ENCODE measurements at places on chromosomes 2 and 18.
A peak's percentile ranks its signal among the peaks of the same experiment; 100 is the strongest.

DNA sequence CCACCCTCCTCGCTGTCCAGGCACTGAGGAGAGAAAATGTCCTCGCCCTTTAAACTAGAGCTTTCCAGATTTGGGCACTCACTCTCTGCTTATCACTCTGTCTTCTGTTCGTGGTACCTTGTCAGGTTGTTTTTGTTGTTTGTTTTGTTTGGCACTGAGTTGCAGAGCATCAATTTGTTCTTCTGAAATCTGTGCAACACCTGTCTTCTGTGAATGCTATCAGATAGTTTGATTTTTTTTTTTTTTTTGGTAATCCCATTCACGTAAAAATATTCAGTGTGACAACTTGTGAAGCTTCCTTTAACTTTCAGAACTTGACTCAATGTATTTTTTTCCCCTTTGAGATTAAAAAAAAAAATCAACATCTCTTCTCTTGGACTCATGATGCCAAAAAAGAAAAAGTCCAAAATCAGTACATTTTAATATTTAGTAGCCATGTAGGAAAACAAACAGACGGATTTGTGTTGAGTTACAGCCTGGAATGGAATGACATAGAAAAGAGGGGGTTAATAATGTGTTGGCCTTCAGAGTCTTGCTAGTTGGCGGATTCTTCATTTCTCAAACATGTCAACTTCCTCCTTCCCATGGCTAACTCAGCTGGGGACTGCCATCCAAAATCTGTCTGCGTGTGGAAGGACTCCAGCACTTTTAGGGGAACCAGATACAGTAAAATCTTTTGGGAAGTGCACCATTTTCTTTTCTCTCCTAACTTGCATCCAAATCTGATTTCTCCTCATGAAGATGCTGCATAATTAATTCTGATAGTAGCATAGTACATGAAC, 1.6 kb downstream of the TMEM178A start:
- no peaks in the 10 kb centered on the region for H3K4me1 ChIP-seq
- H3K4me3 ChIP-seq: no peak overlapping the region
- H3K27me3 ChIP-seq: 0 out of 2 replicates have a peak, but pooled peaks cover 4% of the 10 kb centered on the region
- H3K36me3 ChIP-seq: no peaks in the 10 kb centered on the region
- no peak for DNase-seq
- H3K27ac ChIP-seq: no peak overlapping the region

DNA sequence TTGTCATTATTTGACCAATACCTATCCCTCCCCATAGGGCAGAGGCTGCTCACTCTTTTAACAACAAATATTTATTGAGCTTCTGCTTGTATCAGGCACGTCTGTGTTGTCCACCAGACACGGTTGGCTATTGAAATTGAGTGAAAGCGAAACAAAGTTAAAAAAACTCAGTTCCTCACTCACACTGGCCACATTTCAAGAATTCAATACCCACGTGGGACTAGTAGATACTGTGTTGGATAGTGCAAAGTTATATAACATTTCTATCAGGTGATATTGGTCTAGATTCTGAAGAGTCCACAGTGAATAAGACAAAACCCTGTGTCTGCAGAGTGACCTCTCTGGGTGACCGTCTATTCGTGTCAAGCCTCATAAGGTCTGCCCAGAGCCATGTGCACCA, 43.9 kb upstream of the GALR1 start:
- H3K27me3 ChIP-seq: no peaks in the 10 kb centered on the region
- H3K27ac ChIP-seq: no peak overlapping the region
- H3K4me3 ChIP-seq: no peak overlapping the region
- H3K4me1 ChIP-seq: 0 out of 2 replicates have a peak, but pooled peaks cover 12% of the 10 kb centered on the region
- no peak for DNase-seq
- no peaks in the 10 kb centered on the region for H3K36me3 ChIP-seq

- peaks cover 57% of the 10 kb centered on the region for H3K4me1 ChIP-seq
- peak overlapping the region; percentile 50 for H3K27ac ChIP-seq
- no peak overlapping the region for H3K4me3 ChIP-seq
- no peak for DNase-seq
Measured at GRCh38 chr2:179240481-179241451, 23.9 kb downstream of the SESTD1 start.

GRCh38 chr2:179233626-179234430, 30.8 kb downstream of the SESTD1 start:
- no peak overlapping the region for H3K4me3 ChIP-seq
- H3K36me3 ChIP-seq: peaks cover 15% of the 10 kb centered on the region
- H3K27me3 ChIP-seq: no peaks in the 10 kb centered on the region

GRCh38 chr2:148459377-148459778, 185.2 kb upstream of the EPC2 start:
- no peak overlapping the region for H3K4me3 ChIP-seq
- no peaks in the 10 kb centered on the region for H3K4me1 ChIP-seq
- H3K27me3 ChIP-seq: no peaks in the 10 kb centered on the region

DNA sequence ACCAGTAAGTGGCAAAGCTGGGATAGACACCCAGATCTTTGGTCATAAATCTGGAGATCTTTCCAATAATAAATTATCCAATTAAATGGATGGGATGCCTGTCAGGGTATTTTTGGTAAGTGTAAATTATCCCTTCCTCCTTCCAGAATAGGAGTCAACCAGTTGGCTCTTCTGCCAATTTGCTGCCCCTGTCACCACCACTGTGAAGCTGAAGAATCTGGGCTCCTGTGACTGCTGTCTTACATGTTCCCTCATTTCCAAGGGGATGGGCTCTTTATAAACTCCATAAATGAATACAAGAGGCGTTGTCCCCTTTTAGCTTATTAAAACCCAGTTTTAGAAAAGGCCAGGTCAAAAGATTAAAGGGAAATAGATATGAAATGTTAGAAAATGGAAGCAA, 17.8 kb upstream of the BMP10 start:
- DNase-seq: no peak
- H3K27me3 ChIP-seq: no peaks in the 10 kb centered on the region
- no peak overlapping the region for H3K4me3 ChIP-seq
- H3K27ac ChIP-seq: no peak overlapping the region

GRCh38 chr2:34004936-34005335, 405.8 kb upstream of the FAM98A start:
- H3K4me3 ChIP-seq: no peak overlapping the region
- H3K4me1 ChIP-seq: no peaks in the 10 kb centered on the region
- H3K27me3 ChIP-seq: no peaks in the 10 kb centered on the region
- H3K36me3 ChIP-seq: no peaks in the 10 kb centered on the region
- DNase-seq: no peak

GRCh38 chr18:76465630-76466409, 29.2 kb downstream of the ZNF516 start:
- no peak overlapping the region for H3K27ac ChIP-seq
- H3K4me1 ChIP-seq: no peaks in the 10 kb centered on the region
- H3K4me3 ChIP-seq: no peak overlapping the region
- H3K36me3 ChIP-seq: no peaks in the 10 kb centered on the region
- H3K27me3 ChIP-seq: no peaks in the 10 kb centered on the region

- no peaks in the 10 kb centered on the region for H3K27me3 ChIP-seq
- H3K4me3 ChIP-seq: no peak overlapping the region
- DNase-seq: no peak
- no peaks in the 10 kb centered on the region for H3K4me1 ChIP-seq
Measured at GRCh38 chr2:31247711-31248110, 13.8 kb downstream of the EHD3 start.

GRCh38 chr2:120842456-120843439, 107.1 kb downstream of the GLI2 start:
- no peak for DNase-seq
- 0 out of 2 replicates have a peak, but pooled peaks cover 3% of the 10 kb centered on the region for H3K27me3 ChIP-seq
- no peaks in the 10 kb centered on the region for H3K36me3 ChIP-seq
- no peak overlapping the region for H3K4me3 ChIP-seq

DNA sequence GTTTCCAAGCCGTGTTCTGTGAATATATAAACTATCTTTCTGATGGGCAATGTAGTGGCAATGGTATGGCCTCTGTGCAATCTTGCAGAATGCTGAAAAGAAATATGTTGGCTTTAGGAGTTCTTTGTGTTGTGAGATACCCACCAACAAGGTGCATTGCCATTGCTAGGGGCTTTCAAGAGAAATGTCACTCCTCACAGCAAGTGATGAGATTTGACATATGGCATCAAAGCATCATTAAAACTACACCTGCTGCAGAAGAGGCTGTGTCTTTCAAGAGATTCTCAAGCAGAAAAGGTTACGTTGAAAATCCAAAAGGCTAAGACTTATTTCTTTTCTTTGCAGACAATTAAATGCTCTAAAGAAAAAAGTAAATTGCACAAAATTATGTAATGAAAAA, 1110.8 kb downstream of the CBLN2 start:
- H3K27ac ChIP-seq: no peak overlapping the region
- no peaks in the 10 kb centered on the region for H3K27me3 ChIP-seq
- no peak overlapping the region for H3K4me3 ChIP-seq
- no peaks in the 10 kb centered on the region for H3K36me3 ChIP-seq

DNA sequence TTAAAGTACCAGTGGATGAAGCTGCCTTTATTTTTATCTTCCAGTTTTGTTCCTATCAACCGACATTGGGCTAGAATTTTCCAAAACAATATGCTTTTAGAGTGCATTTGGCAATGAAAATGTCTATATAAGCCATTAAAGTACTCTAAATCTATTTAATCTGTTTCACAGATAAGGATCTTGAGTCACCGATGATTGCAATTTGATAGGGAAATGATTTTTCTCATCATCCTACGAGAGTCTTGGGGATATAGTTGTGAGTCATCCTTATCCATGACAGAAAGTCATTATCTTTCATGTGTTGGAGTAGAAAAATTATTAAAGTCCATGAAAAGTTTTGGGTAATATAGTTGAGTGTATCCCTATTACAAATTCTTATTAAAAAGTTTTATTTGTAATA, 26.1 kb downstream of the SLC39A10 start:
- H3K36me3 ChIP-seq: no peaks in the 10 kb centered on the region
- no peak overlapping the region for H3K27ac ChIP-seq
- H3K27me3 ChIP-seq: no peaks in the 10 kb centered on the region
- no peak for DNase-seq

- no peaks in the 10 kb centered on the region for H3K4me1 ChIP-seq
- no peak for DNase-seq
- H3K27ac ChIP-seq: no peak overlapping the region
- no peaks in the 10 kb centered on the region for H3K27me3 ChIP-seq
- H3K4me3 ChIP-seq: no peak overlapping the region
Measured at GRCh38 chr2:41061356-41061755, 609.5 kb upstream of the SLC8A1 start.

- H3K27ac ChIP-seq: no peak overlapping the region
- H3K4me3 ChIP-seq: no peak overlapping the region
- H3K27me3 ChIP-seq: no peaks in the 10 kb centered on the region
- H3K36me3 ChIP-seq: no peaks in the 10 kb centered on the region
- no peaks in the 10 kb centered on the region for H3K4me1 ChIP-seq
Measured at GRCh38 chr2:239288951-239289511, 111.8 kb downstream of the HDAC4 start.

- no peaks in the 10 kb centered on the region for H3K4me1 ChIP-seq
- no peak for DNase-seq
- H3K36me3 ChIP-seq: no peaks in the 10 kb centered on the region
- no peak overlapping the region for H3K27ac ChIP-seq
- H3K27me3 ChIP-seq: no peaks in the 10 kb centered on the region
- H3K4me3 ChIP-seq: no peak overlapping the region
Measured at GRCh38 chr2:40474306-40474705, 22.4 kb upstream of the SLC8A1 start.

DNA sequence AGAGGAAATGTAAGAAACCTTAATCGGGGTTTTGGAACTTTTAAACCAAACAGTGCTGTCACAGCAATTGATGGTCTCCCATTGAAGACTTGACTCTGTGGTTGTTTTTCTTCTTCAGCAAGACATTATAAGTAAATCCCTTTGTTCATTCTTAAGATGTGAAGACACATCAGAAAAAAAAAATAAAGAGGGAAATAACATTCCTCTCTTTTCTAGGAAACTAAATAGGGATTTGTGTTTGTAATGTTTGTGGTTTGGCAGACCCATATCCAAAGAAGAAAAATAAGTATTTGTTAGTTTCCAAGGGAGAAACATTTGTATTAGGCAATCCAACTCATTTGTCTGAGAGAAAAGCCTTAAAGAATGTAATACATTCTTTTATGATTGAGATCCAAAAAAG, 359.9 kb downstream of the DSC3 start:
- no peaks in the 10 kb centered on the region for H3K36me3 ChIP-seq
- H3K4me3 ChIP-seq: no peak overlapping the region
- no peak overlapping the region for H3K27ac ChIP-seq

DNA sequence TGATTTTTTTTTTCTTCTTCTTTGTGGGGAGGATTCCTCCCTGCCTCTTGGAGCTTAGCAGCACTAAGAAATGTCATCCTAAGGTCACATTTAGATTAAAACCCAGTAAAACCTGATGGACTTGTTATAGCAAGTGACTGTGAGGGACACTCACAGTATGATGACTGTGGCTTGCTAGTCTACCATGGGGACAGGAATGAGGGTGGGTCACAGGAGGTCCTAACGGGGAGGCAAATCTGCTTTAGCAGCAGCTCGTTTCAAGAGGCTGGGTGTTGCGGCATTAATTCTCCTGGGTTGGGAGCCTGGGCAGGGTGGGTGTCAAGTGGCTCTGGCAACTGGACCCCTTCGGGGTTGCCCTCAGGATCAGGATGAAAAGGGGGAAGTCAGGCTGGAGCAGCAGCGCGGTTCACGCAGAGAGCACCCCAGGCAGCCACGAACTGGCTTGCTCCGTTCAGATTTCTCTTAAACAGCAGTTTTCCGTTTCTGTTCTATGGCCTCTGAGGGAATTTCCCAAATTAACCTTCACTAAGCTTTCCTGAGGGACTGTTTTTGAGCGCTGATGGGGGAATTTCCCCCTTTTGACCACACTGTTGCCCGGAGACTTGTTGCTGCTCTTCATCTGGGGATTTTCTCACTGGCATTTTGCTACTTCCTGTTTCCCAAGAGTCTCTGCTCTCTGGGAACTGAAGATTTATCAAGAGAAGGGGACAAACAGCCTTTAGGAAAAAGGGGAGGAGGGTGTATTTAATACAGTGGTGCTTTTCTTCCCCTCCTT, 59.8 kb upstream of the PELI1 start:
- H3K36me3 ChIP-seq: no peaks in the 10 kb centered on the region
- no peaks in the 10 kb centered on the region for H3K27me3 ChIP-seq
- H3K4me1 ChIP-seq: peaks cover 45% of the 10 kb centered on the region
- H3K4me3 ChIP-seq: peak overlapping the region; percentile 40
- H3K27ac ChIP-seq: peak overlapping the region; percentile 93

DNA sequence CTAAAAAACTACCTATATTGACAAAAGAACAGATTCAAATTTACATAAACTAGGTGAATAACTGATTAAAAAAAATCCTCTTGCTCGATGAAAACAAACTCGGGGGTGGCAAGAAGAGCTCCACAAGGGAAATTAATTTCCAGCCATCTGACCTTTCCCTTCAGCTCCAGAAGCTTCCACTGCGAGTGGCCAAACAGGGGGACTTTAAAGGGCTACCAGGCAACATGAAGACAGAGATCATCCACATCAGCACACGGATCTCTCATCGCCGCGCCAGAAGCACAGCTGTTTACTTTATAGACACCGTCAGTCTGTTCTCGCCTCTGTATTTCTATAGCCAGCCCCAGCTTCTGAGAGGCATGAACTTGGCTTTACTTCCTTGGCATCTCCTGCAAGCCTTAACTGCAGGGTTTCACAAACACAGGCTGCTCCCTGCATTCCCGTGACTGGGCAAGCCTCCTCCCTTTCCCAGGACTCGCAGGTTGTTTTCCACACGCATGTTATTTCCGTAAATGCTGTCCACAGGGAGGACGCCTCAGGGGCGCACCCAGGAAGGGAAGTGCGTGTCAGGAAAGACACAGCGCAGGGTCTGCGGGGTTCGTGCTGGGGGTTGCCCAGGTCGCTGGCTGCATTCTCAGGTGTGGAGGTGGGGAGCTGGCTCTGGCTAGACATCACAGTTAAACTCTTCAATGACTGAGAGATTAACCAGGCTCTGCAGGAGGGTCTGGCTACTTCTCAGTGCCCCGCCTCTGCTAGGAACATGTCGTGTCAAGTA, 85.0 kb downstream of the USP40 start:
- H3K36me3 ChIP-seq: peaks cover 28% of the 10 kb centered on the region
- no peak for DNase-seq
- H3K27me3 ChIP-seq: no peaks in the 10 kb centered on the region
- H3K4me1 ChIP-seq: peaks cover 21% of the 10 kb centered on the region
- H3K27ac ChIP-seq: no peak overlapping the region

GRCh38 chr2:198499539-198499938, 695.1 kb downstream of the PLCL1 start:
- no peaks in the 10 kb centered on the region for H3K4me1 ChIP-seq
- no peaks in the 10 kb centered on the region for H3K27me3 ChIP-seq
- DNase-seq: no peak
